ENCODE measurements at places on chromosomes 16 and 17.

- DNase-seq: no peak
Measured at GRCh38 chr16:10226987-10227306, 44.7 kb upstream of the GRIN2A start.

GRCh38 chr16:46765050-46765449, 16.9 kb upstream of the MYLK3 start:
- no peak for DNase-seq

DNA sequence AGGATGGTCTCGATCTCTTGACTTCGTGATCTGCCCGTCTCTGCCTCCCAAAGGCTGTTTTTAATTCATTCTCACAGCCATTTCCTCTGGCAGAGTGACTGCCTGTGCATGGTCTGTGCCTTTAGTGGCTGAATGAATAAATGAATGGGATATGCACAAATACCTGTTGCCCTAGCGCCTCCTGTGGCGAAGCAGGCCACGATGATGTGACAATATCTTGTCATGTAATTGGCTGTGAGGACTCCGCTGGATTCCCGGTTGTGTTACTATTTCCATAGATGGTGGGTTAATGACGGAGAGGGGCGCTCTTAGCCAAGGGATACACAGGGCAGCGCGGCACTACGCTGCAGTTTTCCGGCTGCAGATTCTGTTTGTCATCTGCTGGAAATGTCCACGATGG, 26.8 kb upstream of the ENDOV start:
- no peak for DNase-seq

- DNase-seq: peak; percentile 69
Measured at GRCh38 chr16:50209546-50210265, 56.6 kb downstream of the TENT4B start.

GRCh38 chr16:85662976-85663830, 25.6 kb downstream of the GINS2 start:
- DNase-seq: no peak

DNA sequence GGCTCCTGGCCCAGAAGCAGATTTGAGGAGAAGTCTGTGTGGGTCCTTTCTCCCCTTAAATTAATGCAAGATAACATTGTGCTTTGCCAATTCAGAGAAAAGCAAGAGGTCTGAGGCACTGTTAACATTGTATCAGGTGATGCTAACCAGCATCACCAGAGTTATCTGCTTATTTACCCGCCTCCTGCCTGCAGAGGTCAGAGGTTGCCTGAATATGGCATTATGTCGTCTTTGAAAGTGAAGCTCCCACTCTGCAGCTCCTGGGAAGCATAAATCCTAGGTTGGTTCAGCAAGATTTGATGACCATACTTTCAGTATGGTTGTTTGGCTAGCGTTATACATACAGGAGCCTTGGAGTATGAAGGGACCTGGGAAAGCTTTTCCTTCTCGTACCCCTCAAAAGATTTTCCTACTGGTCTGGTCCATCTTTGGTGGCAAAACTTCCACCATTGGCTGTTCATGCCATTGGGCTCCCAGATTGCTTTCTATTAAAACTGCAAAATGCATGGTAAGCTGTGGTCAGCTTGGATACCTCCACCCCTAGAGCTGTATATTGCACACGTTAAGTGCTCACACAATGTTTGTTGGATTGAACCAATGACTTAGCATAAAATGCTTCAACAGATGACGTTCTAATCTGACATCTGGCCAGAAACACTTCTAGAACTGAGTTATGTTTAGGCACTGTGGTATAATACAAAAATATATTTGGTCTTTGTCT, 24.1 kb downstream of the CHD9 start:
- no peak for DNase-seq

- no peak for DNase-seq
Measured at GRCh38 chr17:47057830-47058229, 78.8 kb upstream of the RPRML start.

- DNase-seq: no peak
Measured at GRCh38 chr16:66619534-66620428, 15.3 kb downstream of the CMTM3 start.

DNA sequence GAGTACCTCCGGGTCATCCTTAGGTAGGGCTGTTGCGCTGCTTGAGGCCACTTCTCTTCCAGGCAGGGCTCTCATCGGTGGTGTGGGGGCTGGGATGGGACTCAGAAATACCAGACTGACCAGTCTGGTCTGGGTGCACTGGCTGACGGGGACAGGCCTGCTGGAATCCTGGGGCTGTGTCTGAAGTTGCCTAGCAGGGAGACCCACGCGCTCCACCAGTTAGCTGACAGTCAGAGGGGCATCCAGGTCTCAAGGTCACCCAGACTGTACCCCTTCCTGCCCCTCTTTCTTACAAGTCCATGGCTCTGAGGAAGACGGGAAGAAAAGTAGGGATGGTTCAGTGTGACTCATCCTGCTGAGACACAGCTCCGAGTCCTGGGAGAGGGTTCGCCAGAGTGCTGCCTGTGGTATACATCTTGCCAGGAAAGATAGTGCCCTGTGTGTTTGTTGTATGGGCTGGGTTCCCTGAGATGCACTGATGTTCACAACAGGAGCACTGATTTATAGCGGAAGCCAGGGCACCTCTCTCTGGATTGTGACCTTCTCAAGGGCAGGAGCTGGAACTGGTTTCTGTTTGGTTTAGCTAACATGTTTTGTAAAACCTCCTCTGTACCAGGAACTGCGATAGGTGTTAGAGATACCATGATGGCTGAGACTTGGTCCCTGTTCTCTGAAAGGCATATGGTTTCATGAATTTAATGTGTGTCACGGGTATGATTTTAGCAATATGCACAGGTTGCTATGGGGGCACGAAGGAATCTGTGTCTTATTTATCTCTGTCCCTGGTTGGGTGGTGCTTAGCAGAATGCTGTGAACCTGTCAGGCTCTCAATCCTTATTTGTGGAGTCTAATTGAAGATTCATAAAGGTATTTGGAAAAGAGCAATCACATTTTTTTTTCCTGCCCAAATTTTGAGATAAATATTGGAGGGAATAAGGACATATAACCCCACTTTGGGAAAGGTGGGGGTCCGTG, 97.5 kb downstream of the OR1D5 start:
- DNase-seq: no peak

DNA sequence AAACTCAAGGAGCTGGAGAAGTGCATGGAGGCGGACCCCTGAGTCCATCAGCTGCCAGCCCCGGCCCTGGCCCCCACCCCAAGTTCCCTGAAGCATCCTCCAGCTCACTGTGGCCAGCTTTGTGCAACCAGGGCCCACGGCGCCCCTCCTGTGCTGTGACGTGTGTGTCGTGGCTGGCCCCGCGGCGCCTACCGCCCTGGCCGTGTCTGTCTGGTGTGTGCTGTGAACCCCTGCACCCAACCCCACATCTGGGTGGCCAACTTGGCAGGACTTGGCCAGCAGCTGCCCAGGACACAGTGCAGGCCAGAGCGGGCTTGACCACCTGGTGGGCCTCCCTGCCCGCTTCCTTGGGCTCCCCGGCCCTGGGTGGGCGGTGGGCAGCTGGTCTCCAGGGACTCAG, 3.2 kb downstream of the TSR3 start:
- no peak for DNase-seq

DNA sequence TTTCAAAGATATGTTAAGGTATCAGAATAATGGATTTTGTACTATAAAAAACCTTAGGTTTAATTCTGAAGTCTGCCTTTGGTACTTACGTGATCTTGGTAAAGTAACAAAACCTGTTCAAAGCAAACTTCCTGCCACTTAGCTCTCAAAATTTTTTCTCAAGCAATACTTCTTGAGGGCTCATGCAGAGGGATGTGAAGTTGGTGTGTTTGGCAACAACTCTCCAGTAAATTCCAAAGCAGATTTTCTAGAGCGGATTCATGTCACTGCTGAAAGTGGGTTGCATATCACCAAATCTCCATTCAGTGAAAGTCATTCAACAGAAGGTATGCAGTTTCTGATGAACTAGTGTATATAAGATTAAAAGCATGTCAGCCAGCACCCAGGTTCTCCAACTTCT, 856.7 kb downstream of the CDH8 start:
- no peak for DNase-seq

GRCh38 chr16:22250522-22250921, 44.4 kb downstream of the EEF2K start:
- no peak for DNase-seq

- DNase-seq: peak; percentile 51
Measured at GRCh38 chr17:36592316-36592715, 637 bp downstream of the DHRS11 start.

- DNase-seq: peak; percentile 88
Measured at GRCh38 chr17:80649672-80650330, 105.2 kb downstream of the RPTOR start.

- peak; percentile 97 for DNase-seq
Measured at GRCh38 chr16:67514382-67514828, 14.2 kb upstream of the RIPOR1 start.

DNA sequence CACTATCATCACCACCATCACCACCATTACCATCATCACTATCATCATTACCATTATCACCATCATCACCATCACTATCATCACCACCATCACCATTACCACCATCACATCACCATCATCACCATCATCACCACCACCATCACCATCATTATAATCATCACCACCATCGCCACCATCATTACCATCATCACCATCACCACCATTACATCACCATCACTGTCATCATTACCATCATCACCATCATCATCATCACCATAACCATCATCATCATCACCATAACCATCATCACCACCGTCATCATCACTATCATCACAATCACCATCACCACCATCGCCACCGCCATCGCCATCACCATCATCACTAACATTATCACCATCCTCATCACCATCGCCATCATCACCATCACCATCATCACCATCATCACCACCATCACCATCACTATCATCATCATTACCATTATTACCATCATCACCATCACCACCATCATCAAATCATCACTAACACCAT, 4.9 kb upstream of the JPH3 start:
- DNase-seq: no peak

- DNase-seq: no peak
Measured at GRCh38 chr16:29694384-29695195, 15.6 kb downstream of the QPRT start.

GRCh38 chr16:21224800-21225199, 8.7 kb upstream of the ANKS4B start:
- no peak for DNase-seq

GRCh38 chr16:14011846-14012245, 59.3 kb upstream of the MRTFB start:
- no peak for DNase-seq

DNA sequence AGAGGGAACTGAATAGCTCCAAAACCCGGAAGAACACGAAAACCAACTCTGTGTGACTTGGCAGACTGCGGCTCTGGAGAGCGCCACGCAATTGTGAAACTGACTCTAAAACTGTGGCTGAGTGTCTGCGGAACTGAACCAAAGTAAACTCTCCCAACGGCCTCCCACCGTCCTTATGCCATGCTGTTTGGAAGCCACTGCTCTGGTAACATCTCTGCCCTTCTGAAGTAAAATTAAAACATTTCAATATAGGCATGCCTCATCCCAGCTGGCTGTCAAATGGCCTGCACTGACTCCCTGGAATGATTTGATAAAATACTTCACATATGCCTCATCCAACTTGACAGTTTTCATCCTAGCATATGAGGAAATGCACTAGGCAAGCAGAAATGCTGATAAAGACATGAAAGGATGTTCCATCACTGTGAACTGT, 70.2 kb downstream of the PARN start:
- peak; percentile 57 for DNase-seq

GRCh38 chr16:27977966-27978365, 85.5 kb downstream of the GSG1L start:
- DNase-seq: no peak

DNA sequence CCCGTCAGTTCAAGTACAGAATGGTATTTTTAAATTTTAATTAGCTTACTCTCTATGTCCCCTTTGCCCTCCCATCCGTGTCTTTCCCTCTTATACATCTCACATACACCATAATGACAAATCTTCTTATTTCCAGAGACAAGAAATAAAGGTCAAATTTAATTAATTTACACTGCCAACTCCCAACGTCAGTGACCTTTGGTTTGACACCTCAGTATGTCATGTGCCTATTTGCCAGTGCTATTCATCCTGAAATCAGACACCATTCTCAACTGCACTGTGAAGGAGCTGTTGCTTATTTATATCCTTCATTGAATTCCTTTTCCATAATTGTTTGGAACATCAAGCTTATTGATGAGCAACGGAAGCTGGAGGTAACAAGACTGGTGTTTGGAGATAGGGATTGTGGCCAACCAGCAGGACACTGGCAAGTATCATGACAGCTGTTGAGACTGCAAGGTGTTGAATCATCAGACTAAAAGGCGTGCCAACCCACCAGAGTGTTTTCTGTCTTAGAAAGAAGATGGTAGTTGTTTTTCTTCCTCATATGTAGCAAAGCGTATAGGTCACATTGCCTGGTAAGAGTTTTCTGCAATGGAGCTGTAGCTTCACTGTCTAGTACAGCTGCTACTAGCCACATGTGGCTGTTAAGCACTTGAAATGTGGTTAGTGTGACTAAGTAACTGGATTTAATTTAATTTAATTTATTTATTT, 12.5 kb downstream of the CALCOCO2 start:
- DNase-seq: no peak

GRCh38 chr16:79931721-79932120, 331.2 kb upstream of the MAF start:
- no peak for DNase-seq

DNA sequence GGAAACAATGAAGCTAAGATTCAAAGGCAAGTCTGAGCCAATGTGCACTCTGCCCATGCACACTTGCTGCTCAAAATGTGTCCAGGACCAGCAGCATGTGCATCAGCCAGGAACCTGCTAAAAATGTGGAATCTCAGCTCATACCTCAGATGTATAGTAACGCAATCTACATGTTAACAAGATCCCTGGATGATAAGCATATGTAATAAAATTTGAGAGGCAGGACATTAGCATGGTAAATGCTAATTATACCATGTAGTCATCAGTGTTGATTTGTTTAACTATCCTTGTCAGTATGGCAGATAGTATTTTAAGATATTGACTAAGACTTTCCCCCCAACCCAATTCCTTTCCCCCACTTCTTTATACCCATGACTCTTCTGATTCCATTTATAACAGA, 379.6 kb downstream of the TOX3 start:
- DNase-seq: no peak

GRCh38 chr16:88453217-88453531, at the start of gene ZFPM1:
Gene ZFPM1, plus strand, starts transcription at chr16:88453280. Its CDS starts 359 bp downstream, at chr16:88453639.
- DNase-seq: no peak

DNA sequence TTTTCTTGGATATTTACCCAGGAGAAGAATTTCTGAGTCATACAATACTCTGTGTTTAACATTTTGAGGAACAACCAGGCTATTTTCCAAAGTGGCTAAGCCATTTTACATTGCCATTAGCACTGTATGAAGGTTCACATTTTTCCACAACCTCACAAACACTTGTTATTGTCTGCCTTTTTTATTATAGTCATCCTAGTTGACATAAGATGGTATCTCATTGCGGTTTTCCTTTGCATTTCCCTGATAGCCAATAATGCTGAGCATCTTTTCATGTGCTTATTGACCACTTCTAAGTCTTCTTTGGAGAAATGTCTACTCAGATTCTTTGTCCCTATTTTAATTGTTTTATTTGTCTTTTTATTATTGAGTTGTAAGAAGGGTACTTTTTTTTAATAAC, 107.4 kb upstream of the CES5A start:
- no peak for DNase-seq

GRCh38 chr17:9356488-9356911, 219.1 kb downstream of the STX8 start:
- DNase-seq: peak; percentile 78
